ENCODE measurements at places on chromosomes 7 and 10.
A peak's percentile ranks its signal among the peaks of the same experiment; 100 is the strongest.

- no peak for DNase-seq
Measured at GRCh38 chr10:60283397-60283796, 106.3 kb downstream of the ANK3 start.

DNA sequence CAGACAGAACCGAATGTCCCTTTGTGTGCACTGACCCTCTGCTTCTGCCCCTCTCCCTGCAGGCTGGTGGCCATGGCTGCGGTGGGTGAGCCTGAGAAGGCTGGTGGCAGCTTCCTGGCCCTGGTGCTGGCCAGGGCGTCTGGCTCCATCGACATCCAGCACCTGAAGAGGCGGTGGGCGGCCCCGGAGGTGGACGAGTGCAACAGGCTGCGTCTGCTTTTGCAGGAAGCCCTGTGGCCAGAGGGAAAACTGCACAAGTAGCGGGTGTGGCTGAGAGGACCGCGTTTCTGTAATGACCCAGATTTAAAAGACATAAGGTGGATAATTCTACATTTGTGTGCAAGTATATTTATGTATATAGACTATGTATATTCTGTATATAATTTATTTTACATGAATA lies 89.2 kb downstream of the DYNC2I1 start:
- no peak for DNase-seq

GRCh38 chr10:34223658-34224057 lies 591.4 kb downstream of the PARD3 start:
- no peak for DNase-seq

DNA sequence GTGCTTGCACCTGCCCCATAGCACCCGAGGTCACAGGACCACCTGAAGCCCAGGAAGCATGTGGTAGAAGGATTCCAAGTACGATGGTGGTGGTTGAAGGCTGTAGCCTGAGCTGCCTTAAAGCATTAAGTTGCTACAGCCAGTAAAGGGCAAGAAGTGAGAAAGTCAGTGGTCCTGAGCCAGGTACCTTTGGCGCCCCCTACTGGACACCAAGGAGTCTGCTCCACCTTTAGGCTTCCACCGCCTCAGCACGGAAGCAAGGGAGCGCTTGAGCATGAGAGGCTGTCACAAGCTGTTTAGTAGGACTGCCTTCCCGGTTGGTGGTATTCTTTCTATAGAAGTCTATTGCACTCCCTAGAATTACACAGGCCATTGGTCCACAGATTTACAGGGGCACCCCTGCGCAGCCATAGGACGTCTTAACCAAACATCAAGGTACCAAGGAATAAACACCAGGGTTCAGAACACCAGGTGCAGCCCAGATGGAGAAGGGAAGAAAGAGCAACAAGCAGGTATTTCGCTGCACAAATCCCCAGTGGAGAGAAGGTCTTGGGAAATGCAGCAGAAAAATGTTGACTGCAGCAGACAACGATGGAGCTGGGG lies 2.2 kb downstream of the CRTAC1 start:
- peak; percentile 58 for DNase-seq

- no peak for DNase-seq
Measured at GRCh38 chr10:13950543-13950939, 363.8 kb downstream of the PRPF18 start.

- no peak for DNase-seq
Measured at GRCh38 chr7:45391618-45392451, 182.3 kb upstream of the ADCY1 start.

- DNase-seq, result peak; percentile 75
Measured at GRCh38 chr7:27156508-27156898, at the start of gene HOXA7. TSS of gene HOXA7 (minus strand) at chr7:27156675. CDS start at chr7:27156545, 130 bp downstream.
